ENCODE measurements at places on chromosomes 7 and 10.
A peak's percentile ranks its signal among the peaks of the same experiment; 100 is the strongest.

- DNase-seq: peak; percentile 10
These were observed 120.3 kb upstream of the PTPRZ1 start for GRCh38 chr7:121752706-121753105.

- no peak for DNase-seq
These were observed 135.5 kb upstream of the IMMP2L start for GRCh38 chr7:111697771-111698170.

DNA sequence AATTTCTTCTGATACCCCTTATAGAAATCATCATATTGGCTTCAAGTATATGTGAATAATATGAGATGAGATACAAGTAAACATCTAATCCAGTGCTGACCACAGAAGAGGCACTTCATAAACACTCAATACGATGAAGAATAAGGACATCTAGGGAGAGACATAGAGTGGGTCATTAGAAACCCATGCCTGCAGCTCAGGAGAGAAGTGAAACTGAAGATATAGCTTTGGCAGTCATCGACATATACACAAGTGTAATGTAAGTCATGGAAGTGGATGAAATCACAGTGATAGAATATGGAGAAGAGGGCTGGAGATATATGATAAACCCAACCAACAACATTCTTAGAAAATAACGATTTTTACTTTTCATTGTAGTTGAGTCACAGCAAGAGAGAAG is 665.0 kb downstream of the PARD3 start:
- no peak for DNase-seq

GRCh38 chr10:131427901-131428300 is 116.4 kb upstream of the TCERG1L start:
- DNase-seq: no peak

DNA sequence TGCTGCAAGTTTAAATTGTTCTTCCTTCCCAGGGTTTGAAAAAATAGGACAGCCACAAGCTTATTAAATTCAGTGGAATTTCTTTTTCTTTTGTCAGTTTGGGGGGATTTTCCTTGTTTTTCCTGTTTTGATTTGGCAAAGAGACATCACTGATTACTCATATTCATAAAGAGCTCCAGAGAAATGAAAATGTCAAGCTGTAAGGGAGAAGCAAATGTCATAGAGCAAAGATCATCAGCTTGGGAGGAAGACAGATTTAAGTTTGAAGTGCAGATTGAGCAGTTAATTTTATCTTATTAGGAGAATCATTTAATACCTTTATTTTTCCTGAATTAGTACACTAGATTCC is 255.8 kb upstream of the PHYHIPL start:
- no peak for DNase-seq

DNA sequence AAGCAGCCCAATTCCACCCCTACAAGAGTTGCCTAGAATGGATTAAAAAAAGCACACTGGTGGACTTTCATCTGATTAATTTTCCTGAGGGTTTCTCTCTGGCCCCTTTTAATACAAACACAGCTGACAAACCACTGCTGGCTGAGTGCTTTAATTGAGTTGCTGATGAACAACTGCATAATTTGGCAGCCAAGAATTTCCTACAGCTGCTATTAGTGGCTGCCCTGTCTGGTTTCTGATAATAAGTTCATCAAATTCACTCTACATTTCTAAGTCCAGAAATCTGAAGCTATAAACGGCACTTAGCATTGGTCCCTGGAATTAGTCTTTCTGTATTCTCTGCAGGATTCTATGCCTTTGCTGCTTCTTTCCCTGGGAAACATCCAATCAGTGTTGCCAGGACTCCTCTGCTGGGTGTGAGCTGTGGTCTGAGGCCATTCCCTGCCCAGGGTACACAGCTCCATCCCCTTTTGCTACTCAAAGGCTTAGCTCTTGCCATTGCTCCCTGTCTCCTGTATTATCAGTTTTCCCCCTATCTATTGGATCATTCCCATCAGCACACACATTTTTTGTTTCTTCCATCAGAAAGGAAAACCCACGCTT is 110.6 kb downstream of the LSM5 start:
- DNase-seq: no peak

DNA sequence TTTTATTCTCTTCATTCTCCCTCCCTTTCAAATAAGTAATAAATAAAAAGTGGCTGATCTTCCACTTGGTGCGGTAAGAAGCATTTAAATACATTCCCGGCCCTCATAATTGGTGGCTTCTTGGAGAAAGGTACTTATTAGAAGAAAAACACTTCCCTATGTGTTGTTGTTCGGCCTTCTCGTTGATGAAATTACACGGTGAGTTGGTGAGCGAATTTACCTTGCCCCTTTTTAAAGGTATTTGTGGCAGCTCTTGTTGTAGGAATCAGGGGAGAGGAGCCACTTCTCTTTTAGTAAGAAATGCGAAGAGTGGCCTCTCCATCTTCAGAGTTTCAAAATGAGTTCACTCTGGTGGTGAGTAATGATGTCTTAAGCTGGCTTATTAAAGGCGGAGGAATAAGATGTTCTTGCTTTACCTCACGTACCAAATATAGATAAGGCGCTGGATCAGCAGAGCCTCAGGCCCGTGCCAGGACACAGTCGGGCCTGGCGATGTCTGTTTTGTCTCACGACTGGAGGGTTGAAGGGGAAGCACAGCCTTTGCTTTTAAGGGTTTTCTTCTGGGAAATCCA is 135.9 kb downstream of the CUX1 start:
- peak; percentile 85 for DNase-seq

DNA sequence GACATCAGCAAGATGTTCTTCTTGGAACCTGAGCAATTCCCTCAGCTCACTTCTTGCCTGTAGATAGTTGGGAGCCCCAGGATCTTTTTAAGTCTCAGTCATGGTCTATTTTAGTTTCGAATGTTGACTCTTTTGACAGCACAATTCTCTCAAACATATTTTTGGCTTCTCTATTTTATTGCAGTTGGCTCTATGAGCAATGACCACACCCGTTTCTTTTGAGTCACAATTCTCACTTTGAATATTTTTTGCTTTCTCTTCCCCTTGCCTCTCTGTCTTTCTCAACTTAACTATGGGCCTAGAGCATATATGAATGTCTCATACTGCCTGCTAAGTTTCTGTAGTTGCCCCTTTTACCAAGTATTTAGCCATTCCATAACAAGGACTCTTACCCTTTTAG is 222.8 kb downstream of the PTN start:
- DNase-seq: no peak

GRCh38 chr10:26214551-26215395 is 1.8 kb upstream of the GAD2 start:
- no peak for DNase-seq

DNA sequence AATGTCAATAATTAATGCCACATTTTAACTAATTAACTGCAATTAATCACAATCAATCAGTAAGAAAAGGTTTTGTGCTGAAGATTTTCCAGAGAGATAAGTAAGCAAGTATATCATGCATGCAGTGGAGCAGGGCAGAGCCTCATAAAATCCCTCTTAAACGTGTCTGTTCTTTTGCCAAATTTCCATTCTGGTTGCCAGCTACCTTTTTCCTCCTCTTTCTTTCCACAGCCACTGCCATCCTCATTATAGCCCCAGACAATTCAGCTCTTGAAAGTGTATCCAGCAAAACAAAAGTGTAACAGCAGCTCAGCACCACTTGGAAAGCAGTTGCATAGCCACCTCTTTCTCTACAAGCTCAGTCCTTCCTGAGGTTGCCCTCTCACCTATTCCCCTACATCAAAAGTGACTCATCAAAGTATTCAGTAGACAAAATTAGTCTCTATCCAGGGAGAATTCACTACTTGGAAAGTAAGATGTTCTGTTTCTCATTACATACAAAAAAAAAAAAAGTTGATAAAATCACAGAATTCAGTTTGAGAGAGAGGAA is 26.9 kb upstream of the EPHB6 start:
- DNase-seq: no peak

DNA sequence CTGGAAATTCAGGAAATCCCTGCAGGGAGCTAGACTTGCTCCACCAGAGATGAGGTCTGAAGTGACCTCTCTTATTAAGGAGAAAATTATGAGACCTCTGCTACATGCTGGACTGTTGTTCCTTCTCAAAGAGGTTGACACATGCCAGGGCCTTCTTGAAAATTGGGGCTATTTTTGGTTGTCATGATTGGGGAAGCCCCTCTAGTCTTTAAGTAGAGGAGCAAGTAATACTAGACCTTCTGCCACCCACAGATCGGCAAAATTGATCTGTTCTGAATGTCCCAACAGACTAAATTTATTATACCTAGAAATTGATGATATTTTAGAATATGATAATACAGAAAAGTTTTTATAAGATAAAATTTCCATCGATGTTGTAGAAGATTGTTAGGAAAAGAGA is 160.8 kb upstream of the GRB10 start:
- DNase-seq: no peak

DNA sequence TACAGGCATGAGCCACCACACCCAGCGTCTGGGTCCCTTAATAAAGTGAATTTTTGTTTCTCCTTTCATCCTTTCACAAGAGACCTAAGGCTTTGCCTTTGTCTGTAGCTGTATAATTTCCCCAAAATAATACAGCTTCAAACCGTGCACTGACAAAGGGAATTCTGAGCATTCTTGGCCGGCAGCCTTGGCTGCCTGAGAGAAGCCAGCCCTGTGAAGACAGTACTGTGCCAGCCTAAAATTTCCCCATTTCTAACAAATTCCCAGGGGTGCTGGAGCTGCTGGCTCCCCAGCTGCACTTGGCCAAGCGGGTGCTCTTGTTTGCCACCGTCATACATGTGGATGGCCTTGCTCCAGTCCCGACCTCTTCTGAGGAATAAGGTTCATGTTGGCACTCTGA is 106.2 kb downstream of the ZMYND11 start:
- no peak for DNase-seq

- DNase-seq: no peak
These were observed 259.8 kb upstream of the TCERG1L start for GRCh38 chr10:131571346-131571745.

DNA sequence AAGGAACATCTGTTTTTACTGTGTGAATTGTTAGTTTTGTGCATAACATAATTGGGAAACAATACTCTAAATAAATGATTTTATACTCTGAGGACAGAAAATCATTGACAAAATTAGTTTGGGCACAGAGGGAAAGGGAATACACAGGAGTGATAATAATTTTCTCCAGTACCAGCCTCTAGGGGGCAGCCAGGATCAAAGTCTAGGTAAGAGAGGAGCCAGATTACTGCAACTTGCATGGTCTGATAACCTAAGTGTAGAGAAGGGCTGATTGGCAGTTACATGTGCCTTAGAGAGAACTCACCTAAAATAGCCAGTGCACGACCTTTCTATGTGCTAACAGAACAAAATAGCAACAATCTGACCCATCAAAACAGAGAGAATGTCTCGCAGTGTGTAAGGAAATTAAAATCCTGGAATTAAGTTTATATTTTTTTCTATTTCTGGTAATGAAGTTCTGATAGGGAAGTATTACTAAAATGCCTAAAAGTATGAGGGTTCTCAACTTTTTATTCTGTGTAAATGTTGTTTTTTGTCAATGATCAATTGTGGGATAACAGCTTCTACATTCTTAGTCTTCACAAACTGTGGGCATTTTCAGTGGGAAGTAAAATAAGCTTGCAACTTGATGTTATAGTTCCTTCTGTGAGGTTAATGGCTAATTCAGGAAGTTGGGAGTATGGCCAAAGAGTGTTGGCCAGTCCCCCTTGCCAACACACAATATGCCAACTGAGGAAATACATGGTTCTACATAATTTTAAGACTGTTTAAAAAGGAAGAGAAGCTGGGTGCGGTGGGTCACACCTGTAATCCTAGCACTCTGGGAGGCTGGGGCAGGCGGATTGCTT is 66.4 kb downstream of the EXOC6 start:
- peak; percentile 79 for DNase-seq

DNA sequence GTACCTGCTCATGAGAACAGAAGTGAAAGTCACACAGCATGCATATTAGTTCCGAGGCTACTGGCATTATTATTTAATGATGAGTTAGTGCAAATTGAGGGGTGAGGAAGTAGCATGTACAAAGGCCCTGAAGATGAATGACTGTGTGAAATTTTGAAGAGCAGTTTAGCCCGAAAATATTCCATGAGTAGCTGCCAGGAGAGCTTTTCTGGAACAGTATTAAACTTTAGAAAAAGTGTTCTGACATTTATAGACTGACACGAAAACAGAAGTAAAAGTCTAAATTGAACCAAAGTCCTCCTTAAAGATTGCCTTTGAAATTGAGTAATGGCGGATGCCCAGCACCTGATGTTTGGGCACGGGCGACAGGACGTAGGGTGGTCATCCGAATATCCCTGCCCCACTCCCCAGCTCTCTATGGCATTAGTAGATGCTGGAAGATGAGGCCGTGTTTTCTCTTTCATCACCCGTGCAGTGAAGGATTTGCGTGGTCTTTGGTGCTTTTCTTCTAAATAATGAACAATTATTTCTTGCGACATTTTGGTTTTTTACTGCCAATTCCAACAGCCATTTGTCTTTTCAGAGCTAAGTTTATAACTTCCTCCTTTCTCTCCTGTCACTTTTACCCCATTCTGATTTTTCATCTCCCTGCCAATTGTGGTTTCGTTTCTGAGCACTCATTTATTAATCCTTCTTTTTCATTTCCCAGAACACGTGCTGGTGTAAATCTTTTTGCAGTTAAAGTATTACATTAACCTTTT is 192.6 kb downstream of the MGMT start:
- DNase-seq: no peak

DNA sequence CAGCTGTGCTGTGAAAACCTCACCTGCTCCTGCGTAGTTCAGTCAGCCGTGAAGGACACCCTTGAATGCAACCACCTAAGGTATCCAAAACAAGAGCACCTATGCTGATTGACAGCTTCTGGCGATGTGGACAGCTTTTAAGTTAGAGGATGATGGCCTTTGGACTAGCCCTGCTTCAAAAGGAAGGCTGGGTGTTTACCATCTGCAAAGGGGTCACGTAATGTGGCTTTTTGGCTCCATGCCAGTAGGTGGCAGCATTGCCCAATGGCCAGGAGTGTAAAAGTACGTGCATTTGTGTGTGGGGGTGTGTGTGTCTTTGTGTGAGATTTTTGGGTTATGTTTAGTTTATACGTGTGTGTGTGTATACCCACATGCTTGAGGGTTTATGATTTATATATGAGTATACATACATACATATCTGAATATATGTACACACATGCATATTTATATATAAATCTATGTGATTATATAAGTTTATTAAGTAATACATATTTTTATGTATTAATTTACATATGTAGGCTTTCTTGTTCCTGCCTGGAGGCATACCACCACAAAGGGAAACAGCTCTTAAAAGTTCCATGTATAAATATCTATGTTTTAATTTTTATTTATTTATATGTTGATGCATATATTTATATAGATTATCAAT is 236.3 kb upstream of the ANKRD30A start:
- DNase-seq: peak; percentile 59

- no peak for DNase-seq
These were observed 9.2 kb downstream of the MICU1 start for GRCh38 chr10:72616716-72617115.

GRCh38 chr7:130278860-130279259 is 12.2 kb downstream of the CPA2 start:
- DNase-seq: no peak

Measured in hepatocyte (in vitro differentiated cells).